Esophagus muscularis mucosa (tissue), 4 donors: ENCODE measurements at places on chromosomes 7 and 10. TPM values are rescaled to one million over a fixed set of nuclear protein-coding genes. Genes with fewer than 3 reads are reported as not detected.
A peak's percentile ranks its signal among the peaks of the same experiment; 100 is the strongest.

DNA sequence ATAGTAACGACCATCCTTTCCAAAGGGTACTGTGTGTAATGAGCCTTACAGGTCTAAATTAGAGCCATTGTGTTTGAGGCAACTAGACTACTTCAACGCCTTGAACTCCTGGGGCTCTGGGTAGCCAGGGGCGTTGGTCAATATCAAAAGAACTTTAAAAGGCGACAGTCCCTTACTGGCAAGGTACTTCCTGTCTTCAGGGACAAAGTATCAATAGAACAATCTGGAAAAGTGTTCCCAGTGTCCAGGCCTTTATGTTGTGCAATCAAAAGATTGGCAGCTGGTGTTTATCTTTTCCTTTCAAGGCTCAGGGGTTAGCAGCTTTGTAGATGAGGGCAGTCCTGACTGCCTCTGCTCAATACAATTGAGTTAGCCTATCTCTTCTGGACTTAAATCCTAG, 284.3 kb downstream of the PARD3 start:
- peaks cover 25% of the 10 kb centered on the region for H3K4me1 ChIP-seq
- no peak overlapping the region for H3K4me3 ChIP-seq
- H3K27ac ChIP-seq = no peak overlapping the region
- DNase-seq = no peak
- H3K36me3 ChIP-seq = no peaks in the 10 kb centered on the region
- H3K27me3 ChIP-seq = no peaks in the 10 kb centered on the region

DNA sequence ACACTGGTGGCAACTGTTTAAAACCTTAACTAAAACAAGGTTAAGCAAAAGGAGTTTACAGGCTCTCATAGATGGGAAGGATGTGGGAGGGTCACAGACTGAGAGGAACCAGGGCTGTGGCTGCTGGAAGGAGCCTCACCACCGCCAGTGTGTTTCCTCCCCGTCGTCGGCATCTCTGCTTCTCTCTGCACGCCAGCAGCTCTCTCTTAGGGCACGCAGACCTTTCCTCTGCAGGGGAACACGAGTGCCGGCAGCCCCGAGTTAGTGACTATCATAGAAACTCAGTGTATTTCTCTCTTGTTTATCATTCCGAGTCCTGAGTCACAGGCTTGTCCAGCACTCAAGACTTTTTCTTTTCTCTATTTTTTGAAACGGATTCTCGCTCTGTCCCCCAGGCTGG, 8.1 kb upstream of the SH2D4B start:
- H3K4me3 ChIP-seq = no peak overlapping the region
- no peaks in the 10 kb centered on the region for H3K36me3 ChIP-seq
- H3K27me3 ChIP-seq = no peaks in the 10 kb centered on the region
- peaks cover 14% of the 10 kb centered on the region for H3K4me1 ChIP-seq
- no peak overlapping the region for H3K27ac ChIP-seq

GRCh38 chr7:107744345-107744750, 406 bp downstream of the CBLL1 start:
- H3K27ac ChIP-seq = peak overlapping the region; percentile 93
- peaks cover 27% of the 10 kb centered on the region for H3K4me1 ChIP-seq
- peak overlapping the region; percentile 85 for H3K4me3 ChIP-seq
- no peaks in the 10 kb centered on the region for H3K27me3 ChIP-seq

- H3K27me3 ChIP-seq = no peaks in the 10 kb centered on the region
- H3K36me3 ChIP-seq = no peaks in the 10 kb centered on the region
- H3K4me3 ChIP-seq = no peak overlapping the region
- no peak overlapping the region for H3K27ac ChIP-seq
Measured at GRCh38 chr10:24847112-24848070, 105.0 kb downstream of the PRTFDC1 start.

GRCh38 chr7:65238785-65239184, 134.9 kb upstream of the ZNF92 start:
- no peak overlapping the region for H3K4me3 ChIP-seq
- no peak overlapping the region for H3K27ac ChIP-seq
- H3K36me3 ChIP-seq = no peaks in the 10 kb centered on the region
- DNase-seq = no peak
- peaks cover 10% of the 10 kb centered on the region for H3K4me1 ChIP-seq

- no peak for DNase-seq
- peaks cover 3% of the 10 kb centered on the region for H3K4me1 ChIP-seq
- H3K27me3 ChIP-seq = no peaks in the 10 kb centered on the region
- no peak overlapping the region for H3K27ac ChIP-seq
- no peak overlapping the region for H3K4me3 ChIP-seq
Measured at GRCh38 chr7:105364684-105365083, 24.0 kb downstream of the SRPK2 start.

- H3K27ac ChIP-seq = no peak overlapping the region
- no peaks in the 10 kb centered on the region for H3K27me3 ChIP-seq
- H3K36me3 ChIP-seq = no peaks in the 10 kb centered on the region
- no peak for DNase-seq
- H3K4me3 ChIP-seq = no peak overlapping the region
Measured at GRCh38 chr7:42834676-42835075, 77.2 kb downstream of the C7orf25 start.

GRCh38 chr10:71527135-71527534, 130.4 kb downstream of the CDH23 start:
- H3K27ac ChIP-seq = no peak overlapping the region
- no peaks in the 10 kb centered on the region for H3K36me3 ChIP-seq
- H3K27me3 ChIP-seq = no peaks in the 10 kb centered on the region
- no peak for DNase-seq

- no peak overlapping the region for H3K27ac ChIP-seq
- no peaks in the 10 kb centered on the region for H3K4me1 ChIP-seq
- DNase-seq = peak; percentile 37
- no peak overlapping the region for H3K4me3 ChIP-seq
Measured at GRCh38 chr7:25408876-25409275, 180.6 kb upstream of the NPVF start.

DNA sequence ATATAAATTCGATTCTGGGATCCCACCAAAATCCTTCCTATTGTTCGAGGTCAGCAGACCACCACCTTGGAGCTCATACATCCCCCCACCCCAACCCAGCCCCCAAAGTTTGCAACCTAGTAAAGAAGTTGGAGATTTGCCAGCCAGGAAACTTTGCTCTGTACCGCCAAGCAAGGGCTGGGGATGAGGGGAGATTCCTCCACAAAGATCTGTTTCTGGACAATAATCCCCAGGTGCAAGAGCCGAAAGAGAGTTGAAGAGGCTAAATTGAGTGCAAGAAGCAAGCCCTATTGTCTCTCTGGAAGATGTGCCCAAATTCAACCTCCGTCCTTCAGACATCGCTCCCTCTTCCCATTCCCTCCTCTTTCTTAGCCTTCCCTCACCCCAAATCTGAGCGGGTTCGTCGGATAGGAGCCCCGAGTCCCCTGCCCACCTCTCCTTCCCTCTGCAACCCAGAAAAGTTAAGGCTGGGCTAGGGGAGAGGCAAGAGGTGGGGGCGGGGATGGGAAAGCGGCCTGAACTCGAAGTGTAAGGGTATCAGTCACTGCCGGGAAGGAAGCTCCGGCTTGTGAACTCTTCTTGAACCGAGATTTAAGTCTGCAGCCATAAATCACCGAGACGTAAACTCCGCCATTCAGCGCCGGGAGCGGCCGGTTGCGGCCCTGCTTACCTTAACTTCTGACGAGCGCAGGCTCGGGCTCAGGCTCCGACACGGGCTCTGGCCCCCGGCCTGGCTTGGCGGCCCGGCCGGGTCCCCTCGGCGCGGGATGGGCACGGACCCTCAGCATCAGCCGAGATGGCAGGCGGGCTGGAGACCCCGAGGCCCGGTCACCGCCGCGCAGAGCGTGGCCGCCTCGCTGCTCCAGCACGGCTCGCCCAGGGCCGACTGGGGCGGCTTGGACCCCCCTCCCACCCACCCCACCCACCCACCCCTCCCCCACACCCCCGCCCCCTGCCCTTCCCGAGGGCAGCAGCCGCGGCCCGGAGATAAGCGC, 10.8 kb upstream of the HOXA2 start:
- H3K27ac ChIP-seq = peak overlapping the region; percentile 100
- peaks cover 66% of the 10 kb centered on the region for H3K4me1 ChIP-seq
- no peaks in the 10 kb centered on the region for H3K27me3 ChIP-seq
- peak overlapping the region; percentile 79 for H3K4me3 ChIP-seq

DNA sequence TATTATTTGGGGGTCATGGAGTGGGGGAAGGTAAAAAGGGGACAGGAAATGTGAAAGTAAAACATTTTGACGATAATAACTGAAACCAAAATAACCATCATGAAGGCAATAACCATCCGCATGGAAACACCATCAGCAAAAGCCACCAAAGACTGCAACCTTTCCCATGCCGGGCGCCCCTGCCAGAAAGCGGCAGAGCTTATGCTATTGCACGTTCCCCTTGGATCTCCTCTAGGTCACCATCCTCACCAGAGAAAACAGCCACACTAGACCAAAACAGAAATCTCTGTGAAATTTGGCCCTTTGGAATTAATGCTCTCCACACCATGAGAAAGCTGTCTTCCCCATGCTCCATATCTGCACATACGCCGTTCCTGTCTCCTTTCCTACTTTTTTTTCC, 31.1 kb downstream of the DRGX start:
- H3K4me1 ChIP-seq = peaks cover 6% of the 10 kb centered on the region
- H3K4me3 ChIP-seq = no peak overlapping the region
- DNase-seq = no peak
- no peaks in the 10 kb centered on the region for H3K36me3 ChIP-seq
- H3K27me3 ChIP-seq = no peaks in the 10 kb centered on the region
- H3K27ac ChIP-seq = no peak overlapping the region

- no peaks in the 10 kb centered on the region for H3K4me1 ChIP-seq
- H3K36me3 ChIP-seq = peaks cover 22% of the 10 kb centered on the region
- H3K27ac ChIP-seq = no peak overlapping the region
- no peaks in the 10 kb centered on the region for H3K27me3 ChIP-seq
- no peak overlapping the region for H3K4me3 ChIP-seq
Measured at GRCh38 chr7:141668853-141669252, 33.1 kb downstream of the DENND11 start.

- H3K27ac ChIP-seq = peak overlapping the region; percentile 17
- H3K27me3 ChIP-seq = no peaks in the 10 kb centered on the region
- no peaks in the 10 kb centered on the region for H3K36me3 ChIP-seq
- no peak for DNase-seq
- H3K4me3 ChIP-seq = no peak overlapping the region
Measured at GRCh38 chr10:118729641-118730258, 25.0 kb downstream of the CACUL1 start.

DNA sequence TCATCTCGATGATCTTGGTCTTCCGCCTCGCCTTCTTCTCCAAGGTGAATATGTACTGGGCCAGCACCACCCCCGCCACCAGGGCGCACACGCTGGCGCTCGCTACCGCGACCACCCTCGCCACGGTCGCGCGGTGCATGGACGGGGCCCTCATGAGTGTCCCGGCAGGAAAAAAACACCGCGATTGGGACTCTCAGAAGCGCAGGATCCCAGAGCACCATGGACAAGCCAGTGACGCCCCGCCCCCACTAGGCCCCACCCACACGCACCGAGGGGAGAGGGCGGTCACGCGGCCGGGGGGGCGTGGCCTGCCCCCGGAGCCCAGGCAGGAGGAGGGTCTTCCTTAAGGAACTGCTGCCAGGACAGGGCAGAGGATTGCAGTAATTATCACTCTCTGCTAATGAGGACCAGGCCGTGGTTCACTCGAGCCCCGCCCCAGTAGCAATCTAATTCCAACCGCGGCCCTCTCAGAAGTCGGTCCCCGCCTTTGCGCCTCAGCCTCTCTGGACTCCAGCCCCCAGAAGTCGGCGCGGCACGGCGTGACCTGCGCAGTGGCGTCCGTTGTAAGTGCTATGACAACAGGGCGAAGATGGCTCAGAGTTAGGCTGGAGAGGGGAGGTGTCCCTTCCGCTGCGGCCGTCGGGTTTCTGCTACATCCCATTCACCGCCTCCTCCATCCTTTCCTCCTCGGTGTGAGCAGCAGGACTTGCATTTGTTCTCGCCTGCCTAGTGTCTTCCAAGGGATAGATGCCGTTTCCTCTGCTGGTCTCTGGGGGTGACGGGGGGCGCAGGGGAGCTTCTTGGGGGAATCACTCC, at the start of gene BBS9:
TSS of gene BBS9 (plus strand) at position 575 of the 816 bp plus-strand sequence. CDS start 16,689 bp downstream, outside the sequence.
- H3K36me3 ChIP-seq = no peaks in the 10 kb centered on the region
- peak; percentile 97 for DNase-seq
- H3K4me1 ChIP-seq = peaks cover 22% of the 10 kb centered on the region
- peak within 1 kb of the TSS; percentile 87 for H3K27ac ChIP-seq
- peak within 1 kb of the TSS; percentile 76 for H3K4me3 ChIP-seq

GRCh38 chr10:70169649-70170364, 507 bp downstream of the SAR1A start:
- H3K4me3 ChIP-seq = peak overlapping the region; percentile 93
- peak overlapping the region; percentile 94 for H3K27ac ChIP-seq
- peaks cover 32% of the 10 kb centered on the region for H3K4me1 ChIP-seq
- H3K27me3 ChIP-seq = no peaks in the 10 kb centered on the region
- no peaks in the 10 kb centered on the region for H3K36me3 ChIP-seq

DNA sequence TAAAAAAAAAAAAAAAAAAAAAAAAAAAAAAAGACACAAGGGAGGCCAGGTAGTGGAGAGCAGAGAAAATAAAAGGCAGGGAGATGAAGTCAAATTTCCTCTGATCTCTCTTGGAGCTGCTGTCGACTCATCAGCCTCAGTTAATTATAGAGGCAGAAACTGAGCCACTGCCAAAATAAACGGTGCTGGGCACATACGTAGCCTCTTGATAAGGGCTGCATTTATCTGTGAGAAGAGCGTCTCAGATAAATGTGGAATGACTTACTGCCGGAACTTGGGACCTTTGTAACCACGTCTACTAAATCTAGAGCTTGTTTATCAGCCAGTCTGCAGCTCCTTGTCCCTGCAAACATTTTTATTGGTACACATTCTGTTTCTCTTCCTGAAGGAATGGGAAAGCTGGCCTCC, 162.3 kb downstream of the BAMBI start:
- no peak overlapping the region for H3K27ac ChIP-seq
- no peak overlapping the region for H3K4me3 ChIP-seq
- no peaks in the 10 kb centered on the region for H3K36me3 ChIP-seq

DNA sequence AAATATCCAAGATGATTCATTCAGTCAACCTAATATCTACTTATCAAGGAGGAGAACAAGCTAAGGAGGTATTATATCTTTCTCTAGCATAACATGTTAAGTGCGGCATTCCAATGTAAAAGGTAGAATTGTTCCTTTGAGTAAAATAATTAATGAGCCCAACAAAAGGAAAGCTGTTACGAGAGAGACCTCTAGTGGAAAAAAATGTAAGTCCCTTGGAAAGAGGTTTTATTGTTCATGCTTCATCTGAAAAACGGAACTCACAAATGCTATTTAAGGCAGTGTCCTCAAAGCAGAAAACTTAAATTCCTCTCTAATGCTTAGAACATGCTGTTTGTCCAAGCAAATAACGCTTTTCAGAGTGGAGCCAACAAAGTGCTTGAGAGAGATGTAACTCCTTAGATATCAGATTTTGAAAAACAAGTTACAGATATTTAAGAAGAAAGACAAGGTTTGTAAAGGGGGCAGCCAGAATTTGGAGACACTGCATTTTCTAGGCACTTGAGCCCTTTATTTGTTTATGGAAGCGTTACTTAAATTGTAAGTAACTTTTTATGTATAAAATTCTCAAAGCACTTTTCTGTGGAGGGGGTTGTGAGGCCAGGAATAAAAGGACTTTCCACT, 119.9 kb downstream of the TFEC start:
- no peaks in the 10 kb centered on the region for H3K36me3 ChIP-seq
- DNase-seq = no peak
- no peaks in the 10 kb centered on the region for H3K27me3 ChIP-seq
- no peak overlapping the region for H3K27ac ChIP-seq
- no peaks in the 10 kb centered on the region for H3K4me1 ChIP-seq

GRCh38 chr7:158123753-158124152, 463.9 kb downstream of the PTPRN2 start:
- no peak for DNase-seq
- H3K4me3 ChIP-seq = no peak overlapping the region
- H3K36me3 ChIP-seq = no peaks in the 10 kb centered on the region
- H3K4me1 ChIP-seq = no peaks in the 10 kb centered on the region
- no peak overlapping the region for H3K27ac ChIP-seq

The LFNG gene
- total RNA-seq = 7.1 TPM

The CDC14C gene
- not detected for total RNA-seq

The MBL2 gene
- not detected for total RNA-seq

The PDGFA gene
- total RNA-seq = 142 TPM

The LRRN3 gene
- 0.39 TPM for total RNA-seq
